ENCODE measurements at places on chromosomes 3 and 15.

DNA sequence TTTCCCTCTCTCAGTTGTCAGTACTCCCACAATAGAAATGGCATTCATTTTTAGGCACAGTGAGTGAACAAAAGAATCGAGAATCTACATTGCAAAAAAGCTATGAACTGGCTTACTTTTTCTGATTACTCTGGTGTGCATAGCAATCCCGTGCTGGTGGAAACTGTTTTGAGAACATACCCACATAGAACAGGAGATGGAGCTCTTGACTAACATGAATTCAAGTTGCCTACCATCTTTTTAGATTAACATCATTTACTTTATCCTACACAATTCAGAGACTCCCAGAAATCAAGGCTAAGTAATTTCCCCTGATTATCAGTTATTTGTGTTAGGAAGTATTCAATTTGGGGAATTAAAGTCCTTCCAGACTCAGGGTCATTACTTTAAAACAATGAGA lies 326.6 kb downstream of the ARPP21 start:
- DNase-seq, result no peak

DNA sequence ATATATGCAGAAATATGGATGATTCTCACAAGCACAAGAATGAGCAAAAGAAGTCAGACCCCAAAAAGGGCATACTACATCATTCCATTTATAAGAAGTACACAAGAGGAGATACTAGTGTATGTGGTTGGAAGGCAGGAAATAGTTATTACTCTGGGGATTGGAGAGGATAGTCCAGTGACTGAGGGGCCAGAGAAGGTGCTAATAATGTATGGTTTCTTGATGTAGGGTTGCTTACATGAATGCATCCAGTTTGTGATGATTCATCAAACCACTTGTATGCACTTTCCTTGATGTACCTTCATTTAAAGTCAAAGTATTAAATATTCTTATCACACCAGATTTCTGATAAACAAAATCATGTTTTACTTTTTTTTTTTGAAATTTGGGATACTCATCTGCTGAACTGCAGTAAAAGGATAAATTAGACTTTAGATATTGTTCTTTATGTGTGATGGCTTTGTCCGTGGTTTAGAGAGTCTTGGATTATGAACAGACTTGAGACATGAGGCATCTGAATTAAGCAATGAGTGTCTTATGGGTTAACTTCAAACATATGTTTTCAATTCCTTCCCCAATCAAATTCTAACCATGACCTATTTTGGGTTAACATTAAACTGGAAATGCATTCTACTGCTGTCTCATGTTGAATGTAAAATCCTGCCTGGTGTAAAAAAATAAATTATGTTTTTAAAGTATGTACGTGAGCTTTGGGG lies 171.2 kb downstream of the SEMA6D start:
- DNase-seq, result no peak

GRCh38 chr3:170320461-170321121 lies 36.9 kb upstream of the SKIL start:
- no peak for DNase-seq

GRCh38 chr3:178233371-178234071 lies 302.7 kb upstream of the KCNMB2 start:
- DNase-seq, result no peak

- no peak for DNase-seq
Observed at GRCh38 chr3:160163229-160163878, 61.9 kb upstream of the C3orf80 start.

DNA sequence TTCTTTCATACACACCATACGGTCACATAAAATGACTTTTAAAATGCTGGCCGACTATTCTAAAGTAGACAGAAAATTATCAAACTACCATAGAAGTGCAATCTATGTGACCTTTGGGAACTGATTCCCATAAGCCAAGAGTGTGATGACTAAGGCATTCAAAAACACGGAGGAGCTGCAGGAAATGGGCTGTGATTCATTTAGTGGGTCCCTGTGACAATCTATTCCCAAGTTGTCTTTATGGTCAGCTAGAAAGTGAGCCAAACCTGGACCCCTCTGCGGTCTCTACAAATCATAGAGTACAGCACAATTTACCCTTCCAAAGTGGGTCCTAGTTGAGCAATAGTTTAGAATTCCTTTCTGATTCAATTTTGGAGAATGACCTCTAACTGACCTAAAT lies 251.5 kb upstream of the CBLB start:
- no peak for DNase-seq

DNA sequence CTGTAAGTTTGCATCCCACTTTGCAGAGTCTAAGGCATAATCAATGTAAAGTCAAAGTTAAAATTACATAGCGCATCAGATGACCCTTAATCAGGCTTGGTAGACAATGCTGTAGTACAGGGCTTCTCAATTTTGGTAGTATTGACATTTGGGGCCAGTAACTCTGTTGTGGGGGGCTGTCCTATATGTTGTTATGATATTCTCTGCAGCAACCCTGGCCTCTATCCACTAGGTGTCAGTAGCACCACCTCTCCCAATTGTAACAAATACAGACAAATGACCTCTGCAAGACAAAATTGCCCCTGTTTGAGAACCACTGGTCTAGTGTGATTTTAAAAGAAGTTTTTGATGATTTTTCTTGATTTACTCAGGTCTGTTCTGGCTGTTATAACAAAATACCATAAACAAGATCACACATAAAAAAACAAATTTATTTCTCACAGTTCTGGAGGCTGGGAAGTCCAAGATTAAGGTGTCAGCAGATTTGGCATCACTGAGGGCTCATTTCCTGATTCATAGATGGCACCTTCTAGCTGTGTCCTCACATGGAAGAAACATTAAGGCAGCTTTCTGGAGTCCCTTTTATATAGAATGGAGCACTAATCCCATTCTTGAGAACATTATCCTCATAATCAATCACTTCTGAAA lies 37.6 kb upstream of the SLC9A9 start:
- no peak for DNase-seq

GRCh38 chr3:73622091-73622805 lies 2.5 kb downstream of the PDZRN3 start:
- DNase-seq, result no peak

- peak; percentile 66 for DNase-seq
Observed at GRCh38 chr15:71252044-71252739, 136.9 kb downstream of the THSD4 start.

- DNase-seq, result no peak
Observed at GRCh38 chr3:42556089-42556632, 25.6 kb downstream of the SEC22C start.

DNA sequence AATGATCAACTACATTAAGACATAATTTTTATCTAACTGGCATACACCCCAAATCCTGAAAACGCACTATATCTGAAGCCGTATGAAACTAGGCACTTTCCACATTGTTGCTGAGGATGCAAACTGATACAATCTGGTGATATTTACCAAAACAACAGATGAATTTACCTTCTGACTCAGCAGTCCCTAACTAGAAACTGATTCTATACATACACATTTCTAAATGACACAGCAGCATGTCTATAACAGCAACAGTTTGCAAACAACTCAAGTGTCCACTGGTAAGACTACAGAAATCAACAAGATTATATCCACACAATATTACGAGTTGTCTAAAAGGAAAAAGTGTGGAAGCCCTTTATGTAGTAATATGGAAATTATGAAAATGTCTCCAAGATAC lies 22.9 kb downstream of the SECISBP2L start:
- DNase-seq, result no peak

GRCh38 chr3:197149-197827 lies 725 bp downstream of the CHL1 start:
- DNase-seq, result no peak

GRCh38 chr15:29055876-29056275 lies 170.1 kb downstream of the APBA2 start:
- DNase-seq, result no peak

DNA sequence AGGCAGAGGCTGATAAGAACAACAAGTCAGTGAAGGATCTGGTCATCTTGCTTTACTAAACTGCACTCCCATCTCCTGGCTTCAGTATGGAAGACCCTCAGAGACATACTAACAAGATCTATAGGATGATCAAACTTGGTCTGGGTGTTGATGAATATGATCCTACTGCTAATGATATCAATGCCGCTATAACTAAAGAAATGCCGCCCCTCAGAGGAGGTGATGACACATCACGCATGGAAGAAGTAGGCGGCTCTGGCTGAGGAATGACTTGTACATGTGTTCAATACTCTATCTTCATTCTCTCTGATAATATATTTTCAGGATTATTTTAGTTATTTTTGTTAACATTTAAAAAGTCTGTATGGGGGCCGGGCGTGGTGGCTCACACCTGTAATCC lies 17.5 kb upstream of the EIF2B5 start:
- no peak for DNase-seq

GRCh38 chr15:101449471-101450402 lies 39.8 kb downstream of the PCSK6 start:
- DNase-seq, result no peak

DNA sequence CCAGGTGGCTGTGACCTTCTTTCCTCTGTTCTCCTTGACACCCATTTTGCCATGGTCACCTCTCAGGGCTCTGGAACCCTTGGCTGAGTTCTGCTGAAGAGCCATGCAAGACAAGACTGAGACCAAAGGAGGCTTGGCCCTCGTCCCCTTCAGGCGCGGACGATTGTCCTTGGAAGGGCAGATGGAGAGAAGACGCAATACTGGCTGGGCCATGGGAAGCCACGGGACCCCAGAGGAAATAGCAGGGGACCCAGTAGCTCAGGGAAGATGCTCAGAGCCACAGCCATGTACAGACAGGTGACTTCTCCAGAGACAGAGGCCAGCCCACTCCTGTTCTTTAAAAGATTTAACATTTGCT lies 125.6 kb downstream of the SMAD6 start:
- no peak for DNase-seq

DNA sequence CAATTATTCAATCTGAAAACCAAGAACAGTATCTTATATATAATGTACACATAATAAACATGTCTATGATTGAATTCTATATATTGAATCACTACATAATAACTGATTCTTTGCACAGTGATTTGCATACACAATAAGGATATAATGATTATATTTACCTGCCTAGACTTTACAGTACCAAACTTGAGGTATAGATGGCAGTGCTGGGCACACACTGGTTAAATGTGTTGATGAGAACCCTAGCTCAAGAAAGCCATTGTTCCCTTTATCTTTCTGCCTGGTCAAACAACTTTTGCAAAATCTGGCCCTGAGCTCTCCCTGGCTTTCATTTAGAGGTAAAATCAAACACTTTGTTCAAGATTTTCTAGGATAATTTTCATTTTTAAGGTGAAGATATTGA lies 697.7 kb downstream of the TUSC7 start:
- no peak for DNase-seq

- DNase-seq, result no peak
Observed at GRCh38 chr15:62988701-62989100, 53.8 kb upstream of the TPM1 start.

DNA sequence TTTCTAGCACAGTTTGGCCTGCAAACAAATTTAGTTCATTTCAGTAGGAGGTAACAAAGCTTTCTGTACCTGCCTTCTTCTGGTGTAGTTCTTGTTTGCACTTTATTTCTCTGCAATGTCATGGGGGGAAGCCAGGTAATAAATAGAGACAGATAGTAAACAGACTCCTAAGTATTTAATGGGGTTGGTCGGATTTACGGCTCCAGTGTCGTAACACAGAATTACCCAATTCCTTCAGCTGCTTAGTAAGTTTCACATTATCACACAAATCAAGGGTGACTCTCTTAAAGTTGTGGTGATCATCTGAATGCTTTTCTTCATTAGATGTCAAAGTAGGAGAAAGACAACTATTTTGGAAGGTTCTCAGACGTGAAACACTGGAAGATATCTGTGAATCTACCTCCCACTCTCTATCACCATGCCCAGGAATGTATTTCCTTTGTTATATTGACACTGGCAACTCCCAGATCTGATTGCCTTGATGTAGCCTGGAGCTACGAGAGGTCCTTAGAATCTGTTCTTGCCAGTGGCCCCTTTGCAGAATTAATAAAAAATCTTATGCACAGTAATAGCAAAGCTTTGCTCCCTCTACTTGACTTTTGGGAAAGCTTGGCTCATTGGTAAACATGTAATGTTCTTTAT lies 25.0 kb upstream of the TMC3 start:
- DNase-seq, result no peak

- no peak for DNase-seq
Observed at GRCh38 chr3:194148383-194148782, 12.4 kb downstream of the HES1 start.

- no peak for DNase-seq
Observed at GRCh38 chr15:75584121-75584520, 5.0 kb upstream of the PTPN9 start.

- DNase-seq, result no peak
Observed at GRCh38 chr15:81492331-81492968, 118.4 kb upstream of the TMC3 start.

GRCh38 chr3:149954812-149955211 lies 15.9 kb downstream of the PFN2 start:
- no peak for DNase-seq

DNA sequence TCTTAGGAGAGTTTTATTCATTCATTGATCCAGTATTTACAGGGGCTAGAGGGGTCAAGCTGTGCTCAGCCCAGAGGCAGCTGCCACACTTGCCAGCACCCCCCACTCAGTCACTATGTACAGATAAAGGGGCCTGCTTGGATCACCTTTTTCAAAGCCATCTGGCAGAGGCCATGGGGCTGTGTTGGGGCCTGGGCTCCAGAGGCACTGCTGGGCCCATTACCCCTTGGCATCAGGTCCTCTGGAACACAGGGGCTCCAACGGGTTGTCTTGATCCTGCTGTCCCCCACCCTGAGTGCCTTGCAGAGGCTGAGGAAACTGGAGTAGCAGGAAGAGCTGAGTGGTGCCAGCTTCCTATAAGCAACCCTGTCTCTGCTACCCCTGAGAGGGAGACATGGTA lies 43.9 kb downstream of the SEMA3G start:
- DNase-seq, result no peak

DNA sequence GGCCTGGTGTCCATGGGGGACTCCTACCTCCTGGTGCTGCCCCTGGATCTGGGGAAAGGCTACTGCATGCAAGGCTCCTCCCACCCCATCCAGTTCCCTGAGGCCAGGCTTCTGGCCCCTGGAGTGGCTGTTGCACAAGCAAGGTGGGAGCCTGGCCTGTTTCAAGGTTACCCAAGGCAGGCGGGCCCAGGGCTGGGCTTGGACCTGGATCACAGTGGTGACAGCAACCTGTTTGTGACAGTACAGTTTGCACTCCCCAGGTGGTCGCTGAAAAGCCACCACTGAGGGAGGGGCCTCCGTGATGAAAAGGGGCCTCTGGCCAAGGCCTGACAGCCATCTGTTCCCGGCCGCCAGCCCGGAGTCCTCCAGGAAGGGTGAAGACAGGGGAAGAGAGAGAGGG lies 14.4 kb upstream of the KY start:
- no peak for DNase-seq

DNA sequence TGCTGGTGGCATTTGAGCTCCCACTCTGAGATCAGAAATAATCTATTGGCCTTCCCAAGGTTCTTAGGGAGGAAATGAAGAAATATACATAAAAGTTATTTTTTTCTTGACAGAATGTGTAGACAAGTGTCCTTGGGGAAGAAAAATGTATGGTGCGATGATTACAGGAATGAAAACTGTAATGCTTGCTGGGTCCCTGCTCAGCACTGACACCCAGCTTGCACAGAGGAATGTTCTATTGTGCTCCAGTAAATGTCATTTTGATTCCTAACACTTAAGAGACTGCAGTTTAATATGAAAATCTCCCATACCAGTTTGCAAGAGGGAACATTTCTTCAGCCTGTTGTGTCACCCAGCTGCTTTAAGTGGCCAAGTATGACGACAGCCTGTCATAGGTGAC lies 271.3 kb upstream of the TPM1 start:
- DNase-seq, result no peak

GRCh38 chr15:72890043-72890442 lies 106.5 kb upstream of the ADPGK start:
- DNase-seq, result no peak
